ENCODE measurements at places on chromosomes 11 and 22.

DNA sequence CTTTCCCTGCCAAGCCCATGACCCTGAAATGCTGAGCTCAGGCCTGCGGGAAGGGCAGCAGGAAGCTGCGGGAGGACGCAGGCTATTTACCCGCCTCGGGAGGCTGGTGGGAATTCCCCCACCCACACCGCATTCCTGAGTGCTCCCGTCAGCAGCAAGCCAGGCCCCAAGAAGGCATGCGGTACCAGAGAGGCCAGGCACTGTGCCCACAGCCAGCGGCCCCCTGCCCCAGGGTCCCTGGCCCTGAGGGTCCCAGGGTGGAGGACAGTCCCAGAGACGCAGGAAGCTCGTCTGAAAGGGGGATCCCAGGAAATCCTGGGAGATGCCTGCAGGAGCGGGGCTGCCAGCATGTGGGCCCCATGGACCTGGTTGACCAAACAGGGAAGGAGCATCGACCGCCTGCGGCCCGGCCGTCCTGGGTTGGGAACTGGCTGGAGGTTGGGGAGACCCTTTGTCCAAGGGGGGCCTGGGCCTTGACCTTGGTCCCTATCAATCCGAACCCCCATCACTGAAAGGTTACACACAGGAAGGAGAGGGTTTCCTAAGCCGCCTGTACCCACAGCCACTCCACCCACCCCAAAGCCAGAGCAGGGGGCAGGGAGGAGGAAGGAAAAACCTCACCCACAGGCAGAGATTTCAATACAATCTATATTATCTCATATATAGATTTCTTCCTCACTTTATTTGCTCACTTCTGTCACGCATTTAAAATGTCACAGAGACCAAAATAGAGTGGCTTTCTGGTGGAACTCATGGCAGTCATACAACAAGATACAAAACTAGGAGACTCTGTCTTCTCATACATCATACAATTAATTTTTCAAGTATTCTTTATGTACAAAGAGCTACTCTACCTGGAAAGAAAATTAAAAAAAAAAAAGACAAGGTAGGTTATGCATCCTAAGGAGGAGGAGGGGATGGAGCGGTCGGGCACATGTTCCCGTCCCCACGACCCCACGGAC is 17.1 kb downstream of the MAFF start:
- DNase-seq, result no peak

- no peak for DNase-seq
Measured at GRCh38 chr11:124887667-124888013, 10.0 kb downstream of the ROBO4 start.

GRCh38 chr11:126182787-126183445 is 28.5 kb downstream of the RPUSD4 start:
- no peak for DNase-seq

DNA sequence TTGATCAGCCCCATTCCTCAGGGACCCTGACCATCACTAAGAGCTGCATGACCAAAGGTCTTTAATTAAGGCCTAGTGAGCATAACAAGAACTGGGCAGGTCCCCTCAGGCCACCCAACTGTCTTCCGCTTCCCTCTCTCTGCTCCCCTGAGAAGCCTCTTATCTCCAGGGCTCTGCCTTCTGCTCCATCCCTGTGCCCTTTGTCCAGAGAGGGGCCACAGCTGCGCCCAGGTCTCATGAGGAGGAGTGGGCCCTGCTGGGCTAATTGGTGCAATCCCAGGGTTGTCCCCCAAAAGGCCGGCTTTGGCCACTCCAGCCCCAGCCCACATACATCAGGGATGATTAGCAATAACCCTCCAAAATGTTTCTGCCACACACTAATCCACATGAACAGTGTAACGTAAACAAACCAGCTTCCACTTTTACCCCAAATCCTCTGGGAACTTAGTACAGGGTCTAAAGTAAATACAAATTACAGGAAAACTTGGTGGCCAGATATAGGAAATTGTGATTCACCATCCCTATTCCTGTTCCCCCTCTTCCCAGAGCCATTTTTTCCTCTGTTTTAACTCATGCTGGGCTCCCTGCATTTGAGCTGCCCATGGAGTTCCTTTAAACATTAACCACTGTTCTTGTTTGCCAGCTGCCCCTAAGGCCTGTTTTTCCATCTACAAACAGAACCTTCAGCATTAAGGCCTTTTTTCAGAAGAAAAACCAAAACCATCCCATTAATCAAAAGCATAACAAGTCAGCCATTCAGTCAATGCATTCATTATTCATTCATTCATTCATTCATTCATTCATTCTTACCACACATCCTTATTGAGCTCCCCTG is 34.6 kb upstream of the CAVIN3 start:
- no peak for DNase-seq

GRCh38 chr11:122977470-122978298 is 4.0 kb downstream of the BSX start:
- no peak for DNase-seq

DNA sequence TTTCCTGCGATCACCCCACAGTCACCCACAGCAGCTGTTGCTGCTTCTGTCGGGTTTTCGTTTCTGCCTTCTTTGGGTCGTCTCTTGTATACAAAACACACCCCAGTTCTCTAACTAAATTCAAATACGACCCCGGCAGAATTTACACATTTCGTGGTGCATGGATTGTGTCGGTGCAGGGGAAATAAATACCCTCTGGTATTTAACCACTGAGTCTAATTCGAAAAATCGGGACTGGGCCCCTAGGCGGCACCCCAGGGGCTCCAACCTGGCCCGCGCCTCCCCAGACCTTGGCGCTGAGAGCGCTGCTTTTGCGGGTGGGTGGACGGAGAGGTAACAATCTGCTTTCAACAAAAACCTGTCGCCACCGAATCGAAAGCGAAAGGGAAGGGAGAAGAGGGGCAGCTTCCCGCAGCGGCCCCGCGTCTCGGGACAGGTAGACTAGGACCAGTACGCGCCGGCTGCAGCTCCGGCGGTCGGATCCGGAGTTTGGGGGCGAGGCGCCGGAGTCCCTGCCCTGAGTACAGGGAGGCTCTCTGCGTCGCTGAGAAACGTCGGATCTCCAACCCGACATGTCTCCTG is 4.4 kb downstream of the ALX4 start:
- DNase-seq, result no peak

Measured in activated CD8-positive, alpha-beta memory T cell treated with anti-CD3 and anti-CD28 coated beads for 1 hour (primary cell).